ENCODE measurements at places on chromosomes 6 and 20. TPM values are rescaled to one million over a fixed set of nuclear protein-coding genes. Genes with fewer than 3 reads are reported as not detected.
A peak's percentile ranks its signal among the peaks of the same experiment; 100 is the strongest.

- no peak for DNase-seq
Observed at GRCh38 chr6:41824571-41825569, 37.4 kb downstream of the TOMM6 start.

CPXM1 gene
- total RNA-seq: 6.3 TPM

SMLR1 gene
- total RNA-seq: not detected

DNA sequence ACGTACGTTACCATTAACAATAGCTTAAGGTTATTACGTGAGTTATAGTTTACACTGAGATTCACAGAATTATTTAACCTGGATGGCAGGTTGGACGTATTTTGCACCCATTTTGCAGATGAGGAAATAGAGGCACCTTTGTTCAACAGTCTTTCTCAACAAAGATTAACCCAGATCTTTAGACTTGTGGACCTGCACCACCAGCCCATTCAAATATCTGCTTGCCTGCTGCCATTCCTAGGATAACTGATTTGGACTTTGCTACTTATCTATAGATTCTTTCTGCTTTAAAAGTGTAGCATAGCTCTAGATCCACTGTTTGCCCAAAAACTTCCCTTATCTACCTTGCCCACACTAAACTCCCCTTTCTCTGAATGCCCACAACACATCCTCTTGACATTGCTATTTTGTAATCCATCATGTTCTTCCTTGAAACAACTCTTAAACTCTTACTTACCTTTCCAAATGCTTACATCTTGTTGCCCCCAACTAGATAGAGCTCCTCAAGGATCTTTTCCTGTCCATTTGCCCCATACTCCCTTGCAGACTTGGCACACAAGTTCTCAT lies 56.4 kb upstream of the TNFAIP3 start:
- no peak for DNase-seq

DNA sequence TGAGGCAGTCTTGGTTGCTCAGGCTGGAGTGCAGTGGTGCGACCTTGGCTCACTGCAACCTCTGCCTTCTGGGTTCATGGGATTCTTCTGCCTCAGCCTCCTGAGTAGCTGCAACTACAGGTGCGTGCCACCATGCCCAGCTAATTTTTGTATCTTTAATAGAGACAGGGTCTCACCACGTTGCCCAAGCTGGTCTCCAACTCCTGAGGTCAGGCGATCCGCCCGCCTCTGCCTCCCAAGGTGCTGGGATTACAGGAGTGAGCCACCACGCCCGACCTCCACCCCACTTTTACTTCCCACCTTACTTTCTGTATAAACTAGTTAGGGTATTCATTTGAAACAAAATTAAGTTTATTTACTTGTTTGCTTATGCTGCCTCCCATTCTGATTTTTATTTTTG lies 86.5 kb downstream of the NCOA3 start:
- DNase-seq: no peak

GRCh38 chr6:131116755-131117360 lies 18.4 kb upstream of the AKAP7 start:
- DNase-seq: no peak

PHACTR3 gene
- not detected for total RNA-seq

SLC22A2 gene
- total RNA-seq: not detected

ASIP gene
- total RNA-seq: not detected

DNA sequence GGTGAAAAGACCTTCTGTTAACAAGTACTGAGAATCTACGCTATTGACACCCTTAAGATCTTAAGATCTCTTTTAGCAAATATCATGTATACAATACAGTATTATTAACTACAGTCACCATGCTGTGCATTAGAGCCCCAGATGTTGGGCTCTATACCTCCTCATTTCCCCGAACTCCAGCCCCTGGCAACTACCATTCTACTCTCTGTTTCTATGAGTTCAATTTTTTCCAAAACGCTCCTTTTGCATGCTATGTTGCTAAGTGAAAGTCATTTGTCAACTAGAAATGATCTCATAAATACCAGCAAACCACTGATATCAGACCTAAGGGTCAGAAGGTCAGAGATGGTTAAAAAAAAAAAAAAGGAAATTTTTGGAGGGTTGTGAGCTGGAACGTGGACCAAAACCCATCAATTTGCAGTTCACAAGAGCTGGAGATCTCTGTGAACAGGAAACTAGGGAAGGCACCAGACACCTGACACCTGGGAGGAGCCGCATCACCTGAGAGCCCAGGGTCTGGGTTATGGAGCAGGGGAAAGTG lies 122.0 kb upstream of the KCNK16 start:
- no peak for DNase-seq

- no peak for DNase-seq
Observed at GRCh38 chr6:2416128-2416712, 170.8 kb upstream of the GMDS start.

GRCh38 chr6:111718326-111718725 lies 112.6 kb upstream of the TRAF3IP2 start:
- DNase-seq: no peak

DNA sequence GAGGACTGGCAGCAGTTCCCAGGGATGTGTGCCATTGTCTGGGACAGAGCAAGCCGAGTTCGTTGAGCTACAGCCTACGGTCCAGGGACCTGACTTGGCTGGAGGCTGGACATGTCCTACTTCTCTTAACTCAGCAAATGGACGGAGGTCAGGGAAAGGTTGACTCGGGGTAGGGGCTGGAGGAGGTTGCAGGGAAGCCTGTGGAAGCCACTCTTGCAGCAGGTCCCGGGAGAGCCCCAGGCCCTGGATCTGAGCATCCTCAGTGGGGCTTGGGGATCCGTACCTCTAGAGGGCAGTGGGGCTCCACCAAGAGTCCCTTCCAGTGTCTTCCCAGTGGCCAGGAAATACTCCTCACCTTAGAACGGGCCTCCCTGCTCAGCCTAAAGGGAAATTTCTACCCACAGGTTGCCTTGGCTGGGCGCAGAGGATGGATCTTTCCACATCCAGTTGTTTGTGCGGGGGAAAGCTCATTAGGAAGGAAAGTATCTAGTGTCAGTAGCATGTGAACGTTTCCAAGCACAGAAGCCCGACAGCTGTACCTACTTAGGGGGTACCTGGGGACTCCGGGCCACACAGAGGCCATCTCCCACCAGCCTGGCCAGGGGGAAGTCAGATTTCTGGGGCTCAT lies 170.2 kb downstream of the NFATC2 start:
- no peak for DNase-seq

GRCh38 chr20:4444404-4444803 lies 277.3 kb upstream of the PRND start:
- DNase-seq: no peak

POU5F1 gene
- total RNA-seq: not detected

DNA sequence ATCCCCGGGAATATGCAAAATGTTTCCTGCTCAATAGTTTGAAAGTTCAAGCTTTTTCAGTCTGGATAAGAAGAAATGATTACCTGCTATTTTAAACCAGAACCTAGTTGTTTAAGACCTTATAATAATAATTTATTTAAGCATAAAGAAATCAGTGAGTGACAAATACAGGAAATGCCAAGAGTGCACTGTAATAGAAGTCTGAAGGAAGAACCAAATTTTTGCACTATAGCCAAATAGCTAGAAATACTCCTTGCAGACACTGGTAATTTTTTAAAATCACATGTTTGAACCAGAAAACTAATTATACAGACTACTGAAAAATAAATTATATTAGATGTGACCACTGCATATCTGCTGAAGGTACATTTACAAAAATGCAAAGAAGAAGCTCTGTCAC lies 93.2 kb downstream of the MMS22L start:
- DNase-seq: no peak

LY6G6D gene
- not detected for total RNA-seq

DNA sequence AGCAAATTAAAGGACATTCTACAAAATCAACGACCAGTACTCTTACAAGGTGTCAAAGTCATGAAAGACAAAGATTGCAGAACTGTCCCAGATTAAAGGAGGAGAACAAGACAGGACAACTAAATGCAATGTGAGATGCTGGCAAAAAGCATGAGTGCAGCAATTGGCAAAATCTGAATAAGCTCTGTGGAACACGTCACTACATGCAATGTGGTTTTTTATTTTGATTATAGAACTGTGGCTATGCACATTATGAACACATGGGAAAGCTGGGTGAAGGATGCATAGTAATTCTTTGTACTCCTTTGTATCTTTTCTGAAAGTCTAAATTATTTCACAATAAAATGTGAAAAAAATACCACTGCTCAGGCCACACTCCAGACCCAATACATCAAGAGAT lies 509.4 kb downstream of the KIF16B start:
- DNase-seq: no peak

DNA sequence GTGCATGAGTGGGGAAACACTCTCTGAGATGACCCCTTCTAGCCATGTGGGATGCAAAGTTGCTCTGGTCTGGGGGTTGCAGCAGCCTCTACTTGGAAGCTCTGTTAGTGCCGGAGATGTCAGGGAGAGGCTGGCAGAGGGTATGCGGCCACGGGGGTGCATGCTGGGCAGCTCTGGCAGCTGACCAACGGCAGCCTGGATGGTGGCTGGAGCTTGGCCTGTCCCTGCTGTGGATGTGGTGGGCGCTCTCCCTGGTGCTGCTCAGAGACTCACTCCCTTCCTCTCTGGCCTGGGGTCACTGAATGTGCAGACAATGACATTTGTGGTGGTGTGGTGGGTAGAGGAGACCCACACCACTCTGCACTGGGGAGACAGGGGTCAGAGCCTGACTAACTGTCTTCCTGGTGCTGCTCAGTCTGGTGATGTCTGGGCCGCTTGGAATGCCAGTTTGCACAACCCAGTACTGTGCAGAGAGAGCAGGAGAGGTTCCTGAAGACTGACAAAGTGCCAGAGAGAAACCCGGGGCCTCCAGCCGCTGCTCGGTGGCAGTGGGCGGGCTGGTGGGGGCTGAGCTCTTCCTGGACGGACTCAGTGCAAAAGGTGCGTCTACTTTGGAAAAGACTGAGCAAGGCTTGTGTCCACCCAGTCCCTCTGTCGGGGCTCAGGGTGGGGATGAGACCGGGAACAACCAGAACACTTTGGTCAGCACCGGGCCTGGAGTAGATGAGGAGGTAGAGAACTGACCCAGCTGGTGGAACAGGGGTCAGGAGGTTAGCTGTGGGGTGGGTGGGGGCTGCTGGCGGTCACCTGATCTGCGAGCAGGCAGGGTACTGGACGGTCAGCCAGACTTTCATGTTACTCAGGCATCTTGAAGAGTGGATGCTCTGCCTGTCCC lies 2.7 kb downstream of the MYT1 start:
- no peak for DNase-seq

GRCh38 chr6:30881392-30882203 lies 2.7 kb upstream of the DDR1 start:
- peak; percentile 77 for DNase-seq

ARID1B gene
- total RNA-seq: 57.8 TPM

ABHD12 gene
- total RNA-seq: 48.8 TPM

GRCh38 chr6:35552285-35552917 lies 39.7 kb upstream of the TULP1 start:
- DNase-seq: no peak

ZNF133 gene
- total RNA-seq: 16.7 TPM

- DNase-seq: no peak
Observed at GRCh38 chr20:10921491-10922010, 247.8 kb upstream of the JAG1 start.

- DNase-seq: no peak
Observed at GRCh38 chr20:9955646-9956045, 79.1 kb upstream of the ANKEF1 start.

DNA sequence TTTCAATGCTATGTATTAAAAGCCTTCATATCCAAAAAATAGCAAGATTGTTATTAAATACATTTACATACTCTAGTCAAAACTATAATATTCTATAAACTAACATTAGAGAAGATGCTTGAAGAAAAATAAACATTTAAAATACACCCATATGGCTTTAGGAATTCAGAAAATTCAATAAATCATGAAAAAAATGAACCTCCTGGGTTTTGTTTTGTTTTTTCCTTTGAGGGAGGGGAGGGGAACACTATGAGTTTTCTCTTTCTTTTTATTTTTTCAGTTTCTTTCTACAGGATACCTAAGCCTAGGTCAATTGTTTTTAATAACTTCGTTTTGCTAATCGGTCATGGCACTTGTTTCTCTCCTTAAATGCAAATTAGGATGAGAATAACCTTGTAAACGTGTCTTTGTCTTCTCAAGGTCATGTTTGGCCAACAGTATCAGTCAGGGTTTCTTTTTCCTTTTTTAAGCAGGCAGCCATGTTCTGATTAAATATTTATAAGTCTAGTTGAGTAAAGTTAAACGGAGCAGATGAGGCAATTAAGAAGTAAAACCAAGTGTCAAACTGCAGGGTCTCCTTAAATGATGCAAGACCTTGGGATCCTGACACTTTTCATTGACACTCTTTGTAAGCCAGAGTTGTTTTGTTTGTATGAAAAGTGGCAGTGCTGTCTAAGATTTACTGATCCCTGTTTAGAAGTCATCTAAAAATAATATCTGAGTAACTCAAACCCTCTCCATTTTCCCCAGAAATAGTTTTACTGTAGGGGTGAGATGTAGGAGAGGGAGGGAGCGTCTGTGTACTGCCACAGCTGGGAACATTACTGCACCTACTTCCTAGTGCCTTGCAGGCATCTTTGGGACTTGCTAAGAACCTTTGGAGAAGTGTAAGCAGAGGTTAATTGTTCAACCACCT lies 392.3 kb downstream of the PLCB1 start:
- DNase-seq: no peak

DNA sequence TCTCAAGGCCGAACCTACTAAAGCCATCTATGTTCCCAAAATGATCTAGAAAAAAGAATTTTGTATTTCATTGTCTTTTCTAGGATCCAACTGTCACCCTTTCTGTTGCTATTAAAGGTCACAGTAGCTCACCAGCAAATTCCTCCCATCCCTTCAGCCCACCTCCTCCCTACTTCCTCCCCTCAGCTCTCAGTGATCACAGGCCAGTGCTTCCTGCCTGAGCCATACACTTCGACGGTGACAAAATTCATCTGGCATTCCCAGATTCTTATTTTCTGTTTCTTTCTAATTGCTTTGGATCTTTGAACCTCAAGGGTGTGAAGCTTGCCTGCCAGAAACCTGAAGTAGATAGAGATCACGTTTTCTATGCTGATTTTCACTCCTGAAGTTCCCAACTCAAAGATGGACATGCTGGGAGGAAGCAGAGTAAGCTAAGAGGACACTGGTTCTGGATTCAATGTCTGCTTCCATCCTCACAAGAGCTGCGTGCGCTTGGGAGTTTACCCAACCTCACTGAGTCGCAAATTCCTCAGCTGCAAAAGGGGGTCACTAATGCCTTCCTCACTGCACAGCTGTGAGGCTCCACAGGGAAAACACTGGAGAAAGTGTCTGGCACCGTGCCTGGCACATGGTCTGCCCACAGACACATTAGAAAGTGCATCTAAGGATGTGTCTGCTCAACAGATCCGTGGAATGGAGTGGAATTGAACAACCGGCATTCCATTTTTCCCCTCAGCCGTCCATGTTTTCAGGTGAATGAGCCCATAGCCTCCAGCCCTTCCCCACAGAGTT lies 34.5 kb downstream of the MDGA1 start:
- peak; percentile 40 for DNase-seq

DNA sequence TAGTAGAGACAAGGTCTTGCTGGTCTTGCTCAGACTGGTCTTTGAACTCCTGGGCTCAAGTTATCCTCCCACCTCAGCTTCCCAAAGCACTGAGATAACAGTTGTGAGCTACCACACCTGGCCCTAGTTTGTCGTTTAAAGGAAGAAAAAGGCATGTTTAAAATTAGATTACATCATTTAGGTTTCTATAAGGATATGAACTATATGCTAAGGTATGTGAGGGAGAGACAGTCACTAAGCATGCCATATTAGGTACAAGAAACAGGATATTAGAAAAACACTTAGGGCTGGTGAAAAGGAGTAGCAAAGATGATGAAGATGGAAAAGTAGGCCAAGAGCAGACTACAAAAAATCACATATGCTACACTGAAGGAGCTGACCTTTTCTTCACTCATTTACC lies 106.4 kb downstream of the ASCC3 start:
- no peak for DNase-seq

- DNase-seq: peak; percentile 44
Observed at GRCh38 chr20:37314617-37315016, 25.2 kb downstream of the MANBAL start.

Data from chondrocyte (in vitro differentiated cells).